ENCODE measurements at places on chromosomes 6 and 20.

- DNase-seq: no peak
Observed at GRCh38 chr6:34333858-34334257, 58.6 kb downstream of the NUDT3 start.

GRCh38 chr6:106546261-106546690 is 83.0 kb downstream of the RTN4IP1 start:
- no peak for DNase-seq

GRCh38 chr6:14694308-14694707 is 551.6 kb upstream of the JARID2 start:
- DNase-seq: no peak

DNA sequence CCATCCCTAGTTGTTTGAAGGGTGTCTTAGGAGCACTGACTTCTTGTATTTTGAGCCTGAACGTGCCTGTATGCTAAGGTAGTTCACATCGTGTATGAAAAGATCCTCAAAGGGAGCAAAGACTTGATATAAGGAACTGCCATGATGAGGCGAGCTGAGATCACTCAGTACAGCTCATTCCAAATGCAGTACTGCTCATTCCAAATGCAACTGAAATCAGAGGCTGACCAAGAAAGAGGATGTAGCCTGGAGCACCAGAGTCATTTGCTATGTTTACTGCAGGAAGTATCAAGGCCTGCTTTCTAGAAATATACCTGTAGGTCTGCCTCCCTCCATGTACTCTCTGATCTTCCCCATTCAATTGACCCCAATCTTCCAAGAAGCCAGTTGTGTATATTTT is 832.2 kb downstream of the EYS start:
- no peak for DNase-seq

GRCh38 chr6:150607329-150607650 is 7.6 kb downstream of the PLEKHG1 start:
- DNase-seq: no peak

DNA sequence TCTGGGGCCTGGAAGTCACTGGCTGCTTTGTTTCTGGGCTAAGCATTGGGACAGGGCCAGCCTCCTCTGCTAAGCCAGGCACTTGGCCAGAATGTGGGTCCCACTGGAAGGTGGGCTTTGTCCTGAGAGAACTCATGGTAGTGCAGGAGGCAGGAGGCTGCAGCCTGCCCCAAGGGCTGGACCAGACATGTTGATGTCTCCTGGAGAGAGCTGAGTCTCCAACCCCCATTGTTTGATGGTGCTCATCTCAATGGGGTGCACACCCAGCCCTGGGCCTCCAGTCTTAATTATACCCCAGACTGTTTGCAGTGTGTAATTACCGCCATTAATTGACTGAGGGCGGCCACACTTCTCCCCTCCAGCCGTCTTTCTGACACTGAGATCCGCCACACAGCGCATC is 220.5 kb upstream of the PMEPA1 start:
- no peak for DNase-seq

- DNase-seq: no peak
Observed at GRCh38 chr6:82033631-82034211, 213.8 kb downstream of the IBTK start.

DNA sequence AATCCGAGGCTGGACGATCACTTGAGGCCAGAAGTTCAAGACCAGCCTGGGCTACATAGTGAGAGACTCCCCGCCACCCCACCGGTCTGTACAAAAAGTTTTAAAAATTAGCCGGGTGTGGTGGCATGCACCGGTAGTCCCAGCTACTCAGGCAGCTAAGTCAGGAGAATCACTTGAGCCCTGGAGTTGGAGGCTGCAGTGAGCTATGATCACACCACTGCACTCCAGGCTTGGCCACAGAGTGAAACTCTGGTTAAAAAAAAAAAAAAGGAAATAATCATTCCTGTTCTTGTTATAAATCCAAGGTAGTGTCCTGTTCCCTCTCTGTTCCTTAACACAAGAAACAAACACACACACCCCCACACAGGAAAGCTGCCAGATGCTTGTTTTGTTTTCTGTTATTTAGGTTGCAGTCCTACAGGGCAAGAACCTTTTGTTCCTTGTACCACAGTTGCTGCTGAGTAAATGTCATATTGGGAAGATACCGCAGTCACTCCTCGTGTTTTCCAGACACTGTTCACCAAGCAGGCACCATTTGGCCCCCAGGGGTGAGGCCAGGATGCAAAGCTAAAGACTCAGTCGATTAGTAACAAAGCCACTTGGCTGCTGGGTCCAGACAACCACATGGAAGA is 28.9 kb downstream of the ASIP start:
- DNase-seq: no peak

- no peak for DNase-seq
Observed at GRCh38 chr6:20414711-20415110, 13.0 kb downstream of the E2F3 start.

GRCh38 chr20:13101276-13101675 is 92.5 kb downstream of the SPTLC3 start:
- no peak for DNase-seq

- DNase-seq: no peak
Observed at GRCh38 chr6:157479464-157480303, 98.7 kb downstream of the ZDHHC14 start.

GRCh38 chr6:64589961-64590360 is 954.4 kb downstream of the PHF3 start:
- no peak for DNase-seq

DNA sequence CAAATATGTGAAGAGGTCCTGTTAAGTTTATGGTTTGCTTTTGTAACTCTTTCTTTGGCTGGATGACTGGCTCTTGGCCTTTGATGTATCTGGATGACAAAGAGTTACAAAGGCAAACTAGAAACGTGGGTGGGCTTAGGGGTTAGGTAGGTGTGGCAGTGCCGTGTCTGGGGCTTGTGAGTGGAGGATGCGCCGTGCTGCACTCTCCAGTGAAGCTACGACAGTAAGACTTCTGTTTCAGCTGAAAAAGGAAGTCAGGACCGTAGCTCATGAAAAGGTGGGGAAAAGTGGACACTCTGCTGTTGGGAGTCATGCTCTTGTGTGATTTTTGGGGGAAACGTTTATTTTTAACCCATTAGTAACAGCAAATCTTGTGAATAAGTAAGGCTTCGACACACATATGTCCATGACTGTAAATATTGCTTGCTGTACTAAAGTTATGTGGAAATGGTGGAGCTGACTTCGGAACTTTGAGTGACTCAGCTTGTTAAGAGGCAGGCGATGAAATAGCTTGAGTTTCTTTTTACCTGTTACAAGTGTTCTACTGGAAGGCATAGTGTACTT is 45.6 kb downstream of the DUSP22 start:
- no peak for DNase-seq

DNA sequence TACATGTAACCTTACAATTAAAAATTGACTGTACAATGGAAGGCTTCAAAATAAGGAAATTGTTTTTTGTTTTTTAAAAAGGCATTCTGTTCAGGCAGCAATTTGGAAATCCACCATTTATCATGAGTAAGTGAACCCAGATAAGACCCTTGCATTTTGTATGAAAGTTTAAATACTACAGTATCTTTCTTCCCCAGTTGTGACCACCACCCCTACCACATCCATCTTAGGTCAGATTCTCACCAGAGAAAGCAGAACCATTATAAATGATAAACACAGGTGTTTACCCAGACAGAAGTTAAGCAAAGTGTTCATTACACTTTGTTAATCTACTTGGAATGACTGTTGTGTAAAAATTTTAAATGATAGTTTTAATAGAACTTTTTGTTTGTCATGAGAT is 20.2 kb downstream of the SENP6 start:
- no peak for DNase-seq

- no peak for DNase-seq
Observed at GRCh38 chr6:155604991-155605390, 149.4 kb upstream of the NOX3 start.

DNA sequence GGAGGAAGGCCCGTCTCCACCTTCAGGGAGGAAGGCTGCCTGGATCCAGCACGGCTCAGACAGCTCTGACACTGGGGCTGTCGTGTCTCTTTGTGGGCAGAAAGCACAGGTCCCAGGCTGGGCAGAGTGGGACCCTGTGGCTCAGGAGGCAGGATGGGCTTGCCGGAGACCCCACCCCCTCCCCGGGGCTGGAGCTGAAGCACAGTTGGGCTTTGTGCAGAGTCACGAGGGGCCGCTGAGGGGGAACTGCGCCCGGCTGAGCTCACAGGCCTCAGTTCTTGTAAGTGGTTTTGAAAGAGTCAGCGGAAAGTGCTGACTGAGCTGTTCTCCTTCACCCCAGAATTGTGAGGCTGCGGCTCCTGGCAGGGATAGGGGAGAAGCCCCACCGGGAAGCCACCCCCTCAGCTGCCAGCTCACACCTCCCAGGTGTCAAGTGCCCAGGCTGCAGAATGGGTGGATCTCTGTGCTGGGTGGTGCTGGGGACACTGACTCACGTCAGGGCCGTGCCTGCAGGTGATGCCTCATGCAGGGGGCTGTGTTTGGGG is 145.5 kb upstream of the RNF24 start:
- no peak for DNase-seq

- DNase-seq: no peak
Observed at GRCh38 chr6:157571269-157571668, 190.3 kb downstream of the ZDHHC14 start.

DNA sequence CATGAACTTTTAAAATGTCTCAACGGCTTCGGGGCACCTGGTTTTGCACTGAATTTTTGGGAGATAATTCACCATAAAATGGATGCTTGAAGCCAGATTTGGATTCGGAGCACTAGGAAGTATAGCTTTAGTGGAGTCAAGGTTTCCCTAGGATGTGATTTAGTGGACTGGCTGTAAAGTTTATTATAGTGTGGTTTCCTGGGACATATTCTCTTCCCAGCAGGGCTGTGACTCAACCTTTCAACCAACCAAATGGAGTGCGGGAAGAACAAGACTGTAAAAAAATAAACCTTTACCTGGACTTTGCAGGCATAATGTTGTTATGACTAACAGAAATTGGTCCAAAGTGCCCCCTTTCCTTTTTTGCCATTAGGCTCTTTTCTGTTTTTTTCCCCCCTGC is 327.4 kb upstream of the MAN1A1 start:
- DNase-seq: no peak

GRCh38 chr20:10511509-10512251 is 76.6 kb downstream of the SLX4IP start:
- DNase-seq: no peak

DNA sequence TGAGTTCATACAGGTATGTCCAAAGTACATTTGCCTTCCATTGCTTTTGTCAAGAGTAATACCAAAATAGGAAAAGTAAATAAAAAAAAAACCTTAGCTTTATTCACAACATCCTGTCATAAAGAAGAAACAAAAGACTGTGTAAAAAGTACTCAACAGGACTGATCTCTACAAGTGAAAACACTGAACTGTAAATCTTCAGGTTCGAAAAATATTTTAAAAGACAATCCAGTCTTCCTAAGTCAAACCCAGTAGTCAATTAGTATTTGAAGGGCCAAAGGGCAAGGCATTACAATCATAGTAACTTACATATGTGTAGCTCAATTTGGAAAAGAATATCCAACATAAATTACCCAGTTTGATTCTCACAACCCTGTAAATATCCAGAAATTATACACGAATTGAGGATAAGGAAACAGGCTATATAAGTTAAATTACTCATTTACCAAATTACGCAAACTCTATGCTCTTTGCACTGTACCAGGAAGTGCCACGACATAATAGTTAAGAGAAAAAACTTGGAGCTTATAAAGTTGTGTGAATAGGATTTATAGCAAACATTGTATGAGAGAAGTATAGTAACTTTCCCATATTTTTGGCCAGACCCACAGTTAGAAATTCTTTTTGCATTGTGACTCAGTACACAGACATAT is 21.2 kb downstream of the PTPRK start:
- DNase-seq: no peak

DNA sequence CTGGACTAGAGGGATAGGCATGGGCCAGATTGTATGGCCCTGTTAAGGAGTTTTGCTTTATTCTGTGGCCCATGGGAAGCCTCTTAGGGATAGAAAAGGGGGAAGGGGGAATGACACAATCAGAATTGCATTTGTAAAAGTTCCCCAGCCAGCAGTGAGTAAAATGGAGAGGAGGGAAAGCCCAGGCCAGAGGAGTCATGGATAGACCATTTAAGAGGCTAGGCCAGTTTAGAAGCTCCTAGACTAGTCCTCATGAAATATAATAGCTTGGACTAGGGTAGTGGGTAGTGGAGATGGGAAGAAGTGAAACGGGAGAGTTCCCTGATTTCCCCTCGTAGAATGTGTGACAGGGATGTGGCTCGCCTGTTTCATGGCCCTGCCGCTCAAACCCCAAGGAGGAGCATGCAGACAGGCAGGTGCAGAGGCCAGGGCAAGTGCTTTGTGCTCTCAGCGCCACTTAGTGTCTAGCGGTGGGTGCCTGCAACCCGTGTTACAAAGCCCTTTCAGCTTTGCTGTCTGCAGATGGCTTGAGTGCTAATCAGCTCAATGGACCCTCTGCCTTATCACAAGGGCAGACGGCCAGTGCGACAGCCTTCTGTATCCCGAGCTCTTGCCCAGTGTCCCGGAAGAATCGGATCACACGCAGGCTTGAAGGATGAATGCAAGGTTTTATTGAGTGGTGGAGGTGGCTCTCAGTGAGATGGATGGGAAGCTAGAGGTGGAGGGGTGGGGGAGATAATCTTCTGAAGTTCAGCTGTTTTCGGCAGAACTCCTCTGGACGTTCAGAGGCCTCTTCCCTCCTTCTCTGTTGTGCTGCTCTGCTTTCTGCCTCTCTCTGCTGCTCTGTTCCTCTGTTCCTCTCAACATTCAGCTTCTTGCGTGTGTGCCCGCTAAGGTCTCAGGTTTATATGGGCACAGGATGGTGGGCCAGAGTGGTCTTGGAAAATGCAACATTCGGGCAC is 141.1 kb downstream of the CEP57L1 start:
- peak; percentile 45 for DNase-seq

DNA sequence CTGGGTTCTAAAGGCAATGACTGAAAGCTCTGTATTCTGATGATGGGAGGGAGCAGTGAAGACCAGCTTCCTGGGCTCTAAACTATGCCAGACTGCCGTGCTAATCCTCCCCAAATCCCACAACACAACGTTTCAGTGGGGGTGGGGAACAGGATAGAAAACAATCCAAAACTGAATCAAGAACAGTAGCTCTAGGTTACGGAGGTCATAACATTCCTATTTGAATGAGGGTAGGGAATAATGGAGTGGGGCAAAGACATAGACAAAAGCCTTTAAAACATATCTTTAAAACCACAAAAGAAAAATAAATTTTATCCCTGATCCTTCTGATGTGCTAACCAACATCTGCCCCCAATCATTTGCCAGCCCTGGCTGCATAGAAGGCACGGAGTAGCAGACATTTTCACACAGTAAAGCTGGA is 7.8 kb downstream of the USP49 start:
- DNase-seq: no peak

GRCh38 chr6:52839124-52840055 is 1.2 kb downstream of the GSTA5 start:
- peak; percentile 24 for DNase-seq

GRCh38 chr6:3290931-3291211 is 32.1 kb downstream of the PSMG4 start:
- no peak for DNase-seq

Data from D721Med (cell line).